Daoy (cell line): ENCODE measurements at places on chromosomes 1 and 21.

- no peak for DNase-seq
Observed at GRCh38 chr1:170674239-170674638, 10.3 kb downstream of the PRRX1 start.

DNA sequence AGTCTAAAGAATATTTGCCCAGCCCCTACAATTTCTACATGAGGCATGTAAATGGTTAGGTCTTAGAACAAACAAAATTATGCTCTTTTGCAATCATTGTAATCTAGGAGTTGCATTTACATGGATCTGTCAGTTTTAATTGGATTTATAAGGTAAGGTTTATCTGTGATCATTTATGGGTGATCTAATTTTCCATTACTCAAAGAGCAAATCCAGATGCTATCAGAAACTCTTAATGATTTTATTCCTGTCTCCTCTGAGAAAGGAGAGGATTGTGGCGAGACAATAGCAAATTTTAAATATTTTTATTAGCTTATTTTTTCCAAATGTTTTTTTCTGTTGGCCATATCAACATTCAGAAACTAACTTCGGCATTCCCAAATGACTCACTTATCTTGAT, 14.2 kb upstream of the NEGR1 start:
- DNase-seq, result peak; percentile 16

GRCh38 chr1:205044741-205045140, 1.7 kb downstream of the CNTN2 start:
- DNase-seq, result no peak

DNA sequence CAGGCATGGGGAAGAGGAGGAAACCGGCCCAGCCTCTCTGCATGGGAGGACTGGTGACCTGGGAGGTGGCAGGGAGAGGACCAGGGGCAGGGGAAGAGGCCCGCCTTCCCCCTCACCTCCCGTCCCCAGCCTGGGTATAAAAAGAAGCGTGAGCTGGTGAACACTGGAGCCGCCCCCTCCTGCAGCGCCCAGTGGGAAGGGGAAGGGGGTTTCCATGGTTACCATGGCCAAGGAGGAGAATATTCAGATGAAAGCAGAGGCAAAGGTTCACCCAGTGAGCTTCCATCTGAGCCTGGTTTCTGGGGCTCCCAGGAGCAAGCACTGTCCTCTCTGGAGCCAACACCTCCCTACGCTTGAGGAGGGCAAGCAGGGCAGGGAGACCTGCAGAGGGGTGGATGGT, 54.9 kb downstream of the ACOT7 start:
- no peak for DNase-seq

- peak; percentile 92 for DNase-seq
Observed at GRCh38 chr1:24704411-24705259, 40.6 kb upstream of the CLIC4 start.

DNA sequence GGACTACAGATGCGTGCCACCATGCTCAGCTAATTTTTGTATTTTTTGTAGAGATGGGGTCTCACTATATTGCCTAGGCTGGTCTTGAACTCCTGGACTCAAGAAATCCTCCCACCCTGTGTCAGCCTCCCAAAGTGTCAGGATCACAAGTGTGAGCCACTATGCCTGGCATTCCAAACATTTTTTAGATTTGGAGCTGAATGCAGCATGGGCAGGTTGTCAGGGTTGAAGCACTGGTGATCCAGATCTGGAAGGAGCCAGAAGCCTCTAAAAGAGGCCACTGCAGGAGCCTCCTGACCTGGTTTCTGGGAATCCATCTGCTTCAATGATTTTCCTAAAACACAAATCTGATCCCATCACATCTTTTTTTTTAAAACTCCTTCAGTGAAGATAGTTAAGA, 1.8 kb upstream of the CTPS1 start:
- no peak for DNase-seq

DNA sequence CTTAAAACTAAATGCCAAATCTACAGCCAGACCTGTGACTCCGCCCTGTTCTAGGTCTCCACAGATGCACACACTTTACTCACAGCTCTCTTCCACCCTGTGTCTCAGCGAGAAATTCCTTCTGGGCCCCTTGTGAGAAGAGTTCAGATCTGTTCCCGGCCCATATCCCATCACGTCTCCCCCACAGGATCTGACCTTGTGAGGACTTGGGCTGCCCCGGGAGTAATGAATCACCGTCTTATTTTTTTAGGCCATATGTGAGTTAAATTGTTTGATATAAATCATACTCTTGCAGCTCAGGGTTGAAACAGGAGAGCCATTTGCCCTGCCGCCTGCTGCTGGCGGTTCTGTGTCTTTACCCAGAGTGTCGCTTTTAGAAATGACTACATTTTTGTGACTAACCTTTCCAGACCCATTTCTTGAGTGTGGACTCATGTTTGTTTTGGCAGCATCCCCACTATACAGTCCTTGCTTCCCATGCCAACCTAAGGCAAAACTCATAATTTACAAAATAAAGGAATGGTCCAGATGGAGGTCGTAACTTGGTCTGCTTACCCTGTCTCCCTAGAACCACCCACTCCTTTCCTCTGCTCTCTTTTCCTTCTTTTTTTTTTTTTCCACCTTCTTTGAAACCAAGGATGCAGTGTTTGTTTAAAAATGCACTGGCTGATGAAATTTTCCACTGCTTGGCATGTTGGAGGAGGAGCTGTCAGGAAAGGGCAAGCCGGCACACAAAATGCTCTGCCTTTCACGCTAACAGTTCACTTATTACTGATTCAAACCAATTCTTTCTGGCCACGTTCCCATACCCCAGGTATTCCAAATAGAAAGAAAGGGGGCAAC, 98.0 kb upstream of the C1orf105 start:
- peak; percentile 95 for DNase-seq

GRCh38 chr1:157404063-157404501, 148.2 kb downstream of the FCRL5 start:
- DNase-seq, result no peak

GRCh38 chr1:209107535-209107934, 476.0 kb upstream of the CAMK1G start:
- no peak for DNase-seq

GRCh38 chr1:156421939-156422601, 53.1 kb downstream of the RHBG start:
- DNase-seq, result no peak

DNA sequence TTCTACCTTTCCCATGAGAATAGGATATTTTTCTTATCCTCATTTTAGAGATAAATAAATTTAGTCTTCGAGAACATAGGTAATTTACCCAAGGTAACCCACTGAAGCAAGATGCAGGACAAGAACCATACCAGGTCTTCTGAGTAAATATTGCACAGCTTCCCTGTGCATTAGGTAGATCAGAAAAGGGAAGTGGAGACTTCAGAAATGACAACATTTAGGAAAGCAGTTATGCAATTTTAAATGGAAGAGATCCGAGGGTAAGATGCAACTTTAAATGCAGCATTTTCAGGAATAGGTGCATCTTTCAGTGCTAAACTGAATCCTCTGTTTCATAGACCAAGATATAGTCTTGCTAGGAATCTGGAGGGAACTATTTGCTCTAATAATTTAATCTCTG, 206.4 kb upstream of the SGIP1 start:
- DNase-seq, result no peak

DNA sequence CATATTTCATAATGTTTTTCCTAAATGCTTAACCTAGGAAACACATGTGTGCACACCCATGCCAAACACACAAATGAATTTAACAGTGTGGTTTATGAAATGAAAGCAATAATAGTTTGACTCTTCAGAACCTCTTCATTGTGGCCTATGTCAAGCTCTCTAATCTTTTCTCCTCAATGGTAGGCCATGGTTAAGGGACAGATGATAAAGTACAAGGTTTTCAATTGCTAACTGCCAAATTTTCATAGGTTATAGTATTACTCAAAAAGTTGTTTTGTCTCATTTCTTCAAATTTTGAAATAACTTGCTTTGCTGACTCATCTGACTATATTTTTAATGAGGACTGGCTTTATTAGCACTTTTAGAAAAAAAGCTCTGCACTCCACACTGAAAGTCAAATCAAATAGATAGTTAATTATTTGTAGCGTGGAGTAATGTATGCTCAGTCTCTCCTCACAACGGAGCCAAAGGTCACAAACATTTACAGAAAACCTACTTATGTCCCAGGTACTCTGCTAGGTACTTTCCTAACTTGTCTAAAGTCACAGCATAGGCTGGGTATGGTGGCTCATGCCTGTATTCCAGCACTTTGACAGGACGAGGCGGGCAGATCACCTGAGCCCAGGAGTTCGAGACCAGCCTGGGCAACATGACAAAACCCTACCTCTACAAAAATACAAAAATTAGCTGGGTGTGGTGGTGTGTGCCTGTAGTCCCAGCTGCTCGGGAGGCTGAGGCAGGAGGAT, 3.0 kb upstream of the ADCY10 start:
- no peak for DNase-seq

DNA sequence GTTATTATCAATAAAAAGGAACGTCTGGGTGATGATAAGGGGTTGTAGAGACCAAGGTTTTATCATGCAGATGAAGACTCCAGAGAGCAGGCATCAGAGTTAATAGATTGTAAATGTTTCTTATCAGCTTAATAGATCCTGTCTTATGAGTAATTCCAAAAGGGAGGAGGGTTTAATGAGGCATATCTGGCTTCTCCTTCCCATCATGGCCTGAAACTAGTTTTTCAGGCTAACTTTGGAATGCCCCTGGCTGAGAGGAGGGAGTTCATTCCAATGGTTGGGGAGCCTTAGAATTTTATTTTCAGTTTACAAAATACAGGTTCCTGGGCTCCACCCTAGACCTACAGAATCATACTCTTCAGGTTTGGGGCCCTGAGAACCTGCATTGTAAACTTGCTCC, 13.5 kb downstream of the PLA2G2D start:
- DNase-seq, result peak; percentile 18

GRCh38 chr21:35401476-35401875, 352.4 kb upstream of the RUNX1 start:
- DNase-seq, result peak; percentile 58

DNA sequence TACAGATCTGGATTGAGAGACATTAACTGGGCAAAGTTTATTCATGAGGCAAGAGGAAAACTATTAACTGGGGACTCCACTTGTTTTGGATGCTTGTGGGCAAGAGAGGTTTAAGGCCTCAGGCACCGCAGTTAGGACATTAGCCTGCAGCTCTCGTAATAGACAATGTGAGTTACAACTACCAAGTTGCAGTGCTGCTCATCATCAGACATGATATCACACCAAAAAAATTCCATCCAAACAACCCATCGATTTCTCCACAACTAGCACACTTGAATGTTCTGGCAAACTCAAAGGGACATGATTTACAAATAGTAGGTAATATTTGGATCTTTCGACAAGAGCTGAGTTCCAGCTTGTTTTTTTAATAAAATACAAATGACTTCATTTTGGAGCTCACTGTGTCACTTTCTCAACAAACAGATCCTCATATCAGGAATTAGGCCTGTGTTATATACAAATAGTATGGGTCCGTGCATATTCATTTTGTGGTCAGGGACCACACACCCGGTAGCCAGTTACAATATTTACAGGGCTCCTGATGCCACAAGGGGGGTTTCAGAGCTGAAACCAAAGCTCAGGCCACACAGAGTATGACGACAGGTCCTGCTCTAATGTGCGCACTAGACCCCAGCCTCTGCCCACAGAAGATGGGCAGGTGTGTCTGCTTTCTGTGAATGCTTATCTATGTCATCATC, 128.0 kb downstream of the TGFBR3 start:
- no peak for DNase-seq

DNA sequence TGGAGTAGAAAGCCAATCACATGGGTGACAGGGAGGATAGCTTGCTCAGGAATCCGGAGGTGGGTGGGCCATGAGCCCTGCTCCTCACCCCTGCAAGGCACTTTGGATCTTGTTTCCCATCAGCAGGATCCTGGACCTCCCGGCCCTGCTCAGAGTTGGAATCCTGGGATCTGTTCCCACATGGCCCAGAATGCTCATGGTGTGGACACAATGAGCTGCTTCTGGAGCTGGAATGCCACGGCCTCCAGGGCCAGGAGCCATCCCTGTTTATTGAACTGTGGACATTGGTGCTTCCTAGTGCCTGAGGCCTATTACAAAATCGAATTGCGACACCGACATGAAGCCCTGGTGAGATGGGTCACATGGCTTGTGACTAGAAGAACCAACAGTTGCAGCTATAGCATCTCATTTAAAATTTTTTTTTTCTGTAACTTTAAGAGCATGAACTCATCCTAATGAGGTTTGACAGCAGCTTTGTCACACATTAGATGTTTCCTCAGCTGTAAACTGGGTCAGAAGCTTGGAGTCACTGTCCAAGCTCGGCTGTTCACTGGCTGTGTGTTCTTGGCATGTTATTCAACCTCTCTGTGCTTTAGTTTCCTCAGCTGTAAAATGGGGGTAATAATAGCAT, 40.4 kb upstream of the GOLT1A start:
- DNase-seq, result no peak

DNA sequence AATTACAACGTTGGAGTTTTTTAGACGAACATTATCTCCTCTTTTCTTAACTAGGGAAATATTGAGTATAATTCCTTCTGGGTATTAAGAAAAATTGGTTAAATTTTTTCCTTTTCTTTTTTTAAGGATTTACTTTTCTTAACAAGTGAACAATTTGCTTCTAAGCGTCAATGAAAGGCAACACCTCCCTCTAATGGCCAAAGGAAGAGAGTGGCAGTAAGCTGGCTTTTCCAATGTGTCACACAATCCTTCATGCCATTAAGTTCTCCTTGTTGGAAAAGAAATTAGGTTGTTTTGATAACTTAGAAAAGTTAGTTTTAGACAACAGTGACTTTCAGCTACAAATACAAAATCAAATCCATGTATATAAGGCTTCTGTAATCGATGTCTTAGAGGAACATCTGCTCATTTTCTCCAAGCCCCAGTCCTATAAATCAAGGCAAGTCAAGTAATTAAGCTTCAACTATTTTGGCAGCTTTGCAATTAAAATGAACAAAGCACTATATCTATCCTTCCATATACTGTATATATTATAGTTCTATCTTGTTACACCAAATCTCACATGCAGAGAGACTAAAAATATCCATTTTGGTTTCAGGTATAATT, 62.8 kb downstream of the EDEM3 start:
- peak; percentile 12 for DNase-seq

DNA sequence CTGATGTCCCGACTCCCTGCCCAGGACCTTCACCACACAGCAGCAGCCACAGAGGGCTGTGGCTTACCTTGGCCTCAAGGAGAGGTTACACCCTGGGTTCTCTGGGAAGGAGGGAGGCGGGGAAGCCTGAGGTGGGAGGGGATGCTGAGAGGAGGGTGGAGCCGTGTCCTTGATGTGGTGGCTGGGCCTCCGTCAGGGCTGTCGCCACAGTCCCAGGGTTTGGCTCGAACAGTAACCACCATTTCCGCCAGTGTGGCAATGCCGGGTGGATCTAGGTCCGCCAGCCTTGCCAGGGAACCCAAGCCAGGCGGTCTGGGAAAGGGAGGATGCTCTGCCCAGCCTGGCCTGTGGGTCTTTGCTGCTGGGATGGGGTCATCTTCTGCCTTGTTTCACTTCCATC, 18.4 kb upstream of the CDCA8 start:
- DNase-seq, result peak; percentile 21

GRCh38 chr1:195886000-195886399, 722.2 kb downstream of the KCNT2 start:
- DNase-seq, result no peak

GRCh38 chr1:57024428-57024827, 58.6 kb upstream of the C8B start:
- no peak for DNase-seq
